Activated CD4-positive, alpha-beta T cell treated with anti-CD3 and anti-CD28 coated beads, Interleukin-2, Interleukin-6, amounts not matched to agents 100 ng/mL and 50 ng/mL, durations not matched to agents 16 hours and 8 hours (primary cell): ENCODE measurements at places on chromosomes 16 and 17.
A peak's percentile ranks its signal among the peaks of the same experiment; 100 is the strongest.

DNA sequence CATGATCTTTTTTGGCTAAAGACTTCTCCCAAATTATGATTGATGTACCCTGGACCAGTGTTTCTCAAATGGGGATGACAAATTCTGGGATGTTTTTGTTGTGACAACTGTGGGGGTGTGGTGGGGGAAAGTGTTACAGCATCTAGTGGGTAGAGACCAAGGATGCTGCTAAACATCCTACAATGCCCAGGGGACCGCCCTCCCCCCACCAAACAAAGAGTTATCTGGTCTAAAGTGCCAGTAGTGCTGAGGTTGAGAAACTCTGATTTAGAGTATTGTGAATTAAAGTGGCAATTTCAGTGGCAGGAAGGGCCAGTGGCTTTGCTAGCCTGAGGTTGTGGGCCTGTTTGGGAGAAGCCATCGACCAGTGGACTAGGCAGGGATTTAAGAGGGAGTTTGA lies 33.3 kb downstream of the SLC47A2 start:
- DNase-seq: no peak

DNA sequence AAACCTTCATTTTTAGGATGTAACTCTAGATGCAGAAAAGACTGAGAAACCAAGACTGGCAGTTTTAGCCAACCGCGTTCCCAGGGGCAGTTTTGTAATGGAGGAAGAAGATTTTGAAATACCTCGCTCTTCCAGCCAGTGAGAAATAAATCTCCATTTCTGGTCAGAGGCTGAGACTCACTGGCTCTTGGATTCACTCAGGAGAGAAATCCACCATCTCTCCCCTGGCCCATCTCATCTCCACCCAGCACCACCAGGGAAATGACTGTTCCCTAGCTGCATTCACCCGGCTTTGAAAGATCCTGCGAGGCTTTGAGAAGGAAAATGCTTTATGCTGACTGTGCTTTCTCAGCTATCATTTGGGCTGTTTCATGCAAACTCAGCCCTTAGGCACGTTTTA lies 185.2 kb downstream of the SOX9 start:
- no peak for DNase-seq

DNA sequence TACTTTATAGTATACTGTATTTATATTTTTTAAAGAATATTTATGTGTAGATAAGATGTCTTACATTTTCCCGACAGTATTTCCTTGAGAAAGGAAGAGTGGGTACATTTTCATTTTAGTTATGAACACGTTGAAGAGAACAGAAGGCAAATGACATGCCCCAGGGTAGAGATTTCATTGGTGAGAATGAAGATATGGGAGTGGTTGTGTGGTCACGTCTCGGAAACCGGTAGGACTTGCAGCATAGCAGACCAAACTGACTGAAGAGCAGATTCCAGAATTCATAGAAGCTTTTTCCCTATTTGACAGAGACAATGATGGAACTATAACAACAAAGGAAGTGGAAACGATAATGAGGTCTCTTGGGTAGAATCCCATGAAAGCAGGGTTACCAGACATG lies 71.7 kb downstream of the KCNJ2 start:
- DNase-seq: no peak

DNA sequence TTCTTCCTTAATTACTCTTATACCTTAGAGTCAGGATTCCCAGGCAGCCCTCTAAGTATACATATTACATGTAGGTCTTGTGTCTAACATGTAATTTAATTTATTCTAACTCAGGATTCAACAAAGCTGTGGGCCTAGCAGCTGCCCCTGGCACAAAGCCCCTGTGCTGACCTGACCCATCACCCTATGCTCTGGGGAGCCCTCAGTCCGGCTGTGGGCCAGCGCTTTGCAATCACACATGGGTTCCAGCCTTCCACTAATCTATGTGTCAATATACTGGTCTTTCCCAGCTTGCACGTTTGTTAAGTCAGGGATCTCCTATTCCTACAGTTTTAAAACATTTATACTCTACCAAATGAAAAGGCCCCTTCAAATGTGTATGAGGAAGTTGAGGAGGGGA lies 62.7 kb upstream of the SREBF1 start:
- DNase-seq: no peak

GRCh38 chr17:82416771-82417170 lies 1.4 kb upstream of the HEXD start:
- no peak for DNase-seq

GRCh38 chr17:72903522-72903921 lies 189.0 kb downstream of the SLC39A11 start:
- no peak for DNase-seq

DNA sequence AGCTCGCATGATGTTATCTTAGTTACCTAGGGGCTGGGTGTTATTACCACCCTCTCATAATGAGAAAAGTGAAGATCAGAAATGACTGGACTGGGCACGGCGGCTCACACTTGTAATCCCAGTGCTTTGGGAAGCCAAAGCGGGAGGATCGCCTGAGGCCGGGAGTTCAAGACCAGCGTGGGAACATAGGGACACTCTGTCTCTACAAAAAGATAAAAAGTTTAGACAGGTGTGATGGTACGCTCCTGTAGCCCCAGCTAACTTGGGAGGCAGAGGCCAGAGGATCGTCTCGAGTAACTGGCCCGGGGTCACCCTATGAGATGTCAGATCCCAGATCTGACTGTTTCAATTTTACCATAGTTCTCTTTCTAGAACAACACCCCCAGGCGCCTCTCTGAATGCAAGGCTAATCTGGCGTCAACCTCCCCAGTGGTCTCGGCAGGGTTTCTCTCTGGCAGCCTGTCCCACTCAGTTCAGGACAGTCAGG lies 1.9 kb upstream of the CCDC102A start:
- peak; percentile 88 for DNase-seq

DNA sequence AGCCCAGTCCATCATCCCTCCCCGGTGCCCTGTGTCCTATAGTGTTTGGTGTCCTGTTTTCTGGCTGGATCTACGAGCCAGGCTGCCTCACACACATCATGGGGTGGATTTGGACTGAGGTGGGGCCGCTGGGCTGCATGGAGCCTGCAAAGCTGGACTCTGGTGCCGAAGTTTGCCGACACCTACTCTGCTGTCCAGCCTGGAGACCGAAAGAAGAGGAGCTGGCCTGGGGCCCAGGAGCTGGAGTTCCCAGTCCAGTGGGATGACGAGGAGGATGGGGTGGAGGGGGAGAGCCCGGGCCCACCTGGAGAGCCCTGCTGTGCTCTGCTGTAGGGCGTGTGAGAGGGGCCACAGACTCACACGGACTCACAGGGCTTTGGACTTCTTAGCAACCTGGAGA lies 40.3 kb upstream of the ENPP7 start:
- no peak for DNase-seq

GRCh38 chr16:87958632-87959031 lies 7.4 kb downstream of the BANP start:
- no peak for DNase-seq

GRCh38 chr17:19753661-19754463 lies 5.8 kb upstream of the ALDH3A1 start:
- DNase-seq: no peak

- DNase-seq: peak; percentile 78
Measured at GRCh38 chr16:84013787-84014569, 28.6 kb downstream of the SLC38A8 start.
